ENCODE measurements at places on chromosomes 5 and 9. TPM values are rescaled to one million over a fixed set of nuclear protein-coding genes. Genes with fewer than 3 reads are reported as not detected.
A peak's percentile ranks its signal among the peaks of the same experiment; 100 is the strongest.

DNA sequence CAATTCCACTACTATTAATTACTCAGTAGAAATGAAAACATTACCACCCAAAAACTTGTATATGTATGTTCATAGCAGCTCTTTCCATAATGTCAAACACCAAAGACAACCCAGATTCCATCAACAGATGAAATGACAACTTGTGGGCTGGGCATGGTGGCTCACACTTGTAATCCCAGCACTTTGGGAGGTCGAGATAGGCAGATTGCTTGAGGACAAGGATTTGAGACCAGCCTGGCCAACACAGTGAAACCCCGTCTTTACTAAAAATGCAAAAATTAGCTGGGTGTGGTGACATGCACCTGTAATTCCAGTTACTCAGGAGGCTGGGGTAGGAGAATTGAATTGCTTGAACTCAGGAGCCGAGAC is 11.5 kb downstream of the UIMC1 start:
- DNase-seq, result no peak

- peak; percentile 72 for DNase-seq
Measured at GRCh38 chr5:138752341-138752950, 779 bp upstream of the CTNNA1 start.

Gene ANXA1
- 3.6 TPM for total RNA-seq

DNA sequence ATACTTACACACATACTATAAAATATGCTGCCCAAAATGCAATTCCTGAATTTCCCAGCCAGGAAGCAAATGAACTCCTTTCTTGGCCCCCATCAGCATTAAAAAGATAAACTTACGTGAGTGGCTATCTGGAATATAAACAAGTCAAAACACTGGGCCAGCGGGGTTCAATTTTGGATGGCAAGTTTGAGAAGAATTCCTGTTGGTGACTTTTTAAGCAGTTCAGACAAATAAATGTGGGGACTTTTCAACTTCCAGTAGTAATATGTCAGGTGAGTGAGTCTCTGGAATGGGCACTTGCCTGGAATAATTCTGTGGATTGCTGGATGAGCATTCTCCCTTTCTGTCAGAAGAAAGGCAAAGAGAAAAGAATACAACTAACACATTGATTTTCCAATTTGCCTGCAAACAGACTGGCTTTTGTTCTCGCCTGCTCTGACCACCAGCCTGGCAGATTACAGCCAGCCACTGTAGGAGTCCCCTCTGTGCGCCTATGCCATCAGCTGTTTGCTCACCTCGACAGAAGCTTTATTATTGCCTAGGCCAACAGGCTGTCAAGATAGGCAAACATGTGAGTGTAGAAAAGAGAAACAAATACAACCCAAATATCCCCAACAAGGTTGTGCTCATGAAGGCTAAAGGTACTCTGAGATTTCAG is 78.6 kb downstream of the MRPS27 start:
- no peak for DNase-seq

Gene DOK3
- total RNA-seq, result 15.9 TPM
